GM12864 (cell line): ENCODE measurements at places on chromosomes 11 and 22.

GRCh38 chr11:126046570-126047195 lies 16.0 kb downstream of the CDON start:
- DNase-seq = no peak

GRCh38 chr22:35376728-35377472 lies 4.0 kb upstream of the HMOX1 start:
- DNase-seq = peak; percentile 89

GRCh38 chr22:37502342-37503182 lies 16.4 kb upstream of the MFNG start:
- DNase-seq = no peak

- no peak for DNase-seq
These were observed 35.3 kb downstream of the CARD18 start for GRCh38 chr11:105104292-105104691.

- DNase-seq = no peak
These were observed 64.2 kb downstream of the THAP12 start for GRCh38 chr11:76316726-76317125.

GRCh38 chr22:40602231-40602630 lies 34.3 kb downstream of the MRTFA start:
- no peak for DNase-seq

DNA sequence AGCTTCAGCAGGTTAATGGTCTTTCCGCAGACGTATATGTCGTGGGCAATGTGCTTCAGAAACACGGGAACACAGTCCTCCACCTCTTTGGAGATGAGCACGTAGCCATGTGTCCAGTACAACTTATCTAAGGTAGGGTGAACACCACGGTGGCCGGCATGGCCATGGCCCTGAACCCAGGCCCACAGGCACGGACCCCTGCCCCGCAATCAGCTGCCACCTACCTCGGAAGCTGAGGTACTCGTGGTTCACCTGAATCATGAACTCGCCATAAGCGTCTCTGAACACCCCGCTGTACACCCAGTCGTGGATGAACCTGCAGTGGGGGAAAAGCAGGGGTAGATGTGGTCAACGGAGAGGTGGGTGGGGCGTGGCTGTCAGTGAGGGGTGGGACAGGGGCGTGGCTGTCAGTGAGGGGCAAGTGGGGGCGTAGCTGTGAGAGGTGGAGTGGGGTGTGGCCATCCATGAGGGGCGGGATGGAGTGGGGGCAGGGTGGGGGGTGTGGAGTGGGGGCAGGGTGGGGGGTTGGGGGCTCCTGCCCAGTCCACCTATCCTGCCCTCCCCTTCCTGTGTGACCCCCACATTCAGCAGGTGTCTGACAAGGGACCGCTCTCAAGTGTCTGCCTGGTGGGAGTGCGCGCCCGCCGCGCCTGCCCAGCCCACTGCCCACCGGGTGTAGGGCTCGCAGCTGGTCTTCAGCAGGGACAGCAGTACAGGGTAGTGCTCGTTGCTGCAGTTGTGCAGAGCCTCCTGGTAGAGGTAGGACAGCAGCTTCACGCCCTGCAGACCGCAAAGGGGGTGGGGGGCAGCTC lies 18.6 kb downstream of the TUBGCP6 start:
- DNase-seq = no peak

DNA sequence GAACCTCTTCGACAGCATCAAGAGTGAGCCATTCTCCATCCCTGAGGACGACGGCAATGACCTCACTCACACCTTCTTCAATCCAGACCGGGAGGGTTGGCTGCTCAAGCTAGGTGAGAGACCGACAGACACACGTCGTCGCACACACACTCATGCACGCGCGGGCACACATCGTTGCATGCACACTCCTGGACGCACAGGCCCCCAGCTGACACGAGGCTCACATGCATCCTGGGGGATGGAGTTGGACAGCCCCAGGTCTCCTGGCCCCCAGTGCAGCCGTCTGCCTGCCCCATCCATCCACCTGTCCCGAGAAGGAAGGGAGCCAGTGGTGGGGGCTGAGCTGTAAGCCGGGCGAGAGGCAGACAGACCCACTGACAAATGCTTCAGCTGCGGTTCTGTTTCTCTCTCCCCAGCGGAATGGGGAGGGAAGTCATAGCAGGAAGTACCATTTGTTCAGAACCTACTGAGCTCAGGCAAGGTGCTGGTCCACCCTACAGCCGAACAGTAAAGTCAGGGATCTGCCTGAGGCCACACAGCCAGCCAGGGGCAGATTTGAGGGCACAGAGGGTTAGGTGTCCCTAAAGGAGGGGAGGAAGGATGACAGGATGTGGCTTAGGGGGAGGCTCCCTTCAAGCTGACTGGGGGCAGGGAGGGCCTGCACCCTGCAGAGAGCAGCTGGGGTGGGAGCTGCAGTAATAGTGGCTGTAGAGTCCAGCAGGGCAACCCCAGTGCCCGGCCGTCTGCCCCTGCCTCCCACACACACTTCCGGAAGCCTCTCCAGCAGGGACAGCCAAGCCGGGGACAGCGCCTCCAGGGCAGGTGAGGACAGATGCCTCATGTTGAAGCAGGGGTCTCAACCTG lies 27.1 kb downstream of the CYTH4 start:
- no peak for DNase-seq

DNA sequence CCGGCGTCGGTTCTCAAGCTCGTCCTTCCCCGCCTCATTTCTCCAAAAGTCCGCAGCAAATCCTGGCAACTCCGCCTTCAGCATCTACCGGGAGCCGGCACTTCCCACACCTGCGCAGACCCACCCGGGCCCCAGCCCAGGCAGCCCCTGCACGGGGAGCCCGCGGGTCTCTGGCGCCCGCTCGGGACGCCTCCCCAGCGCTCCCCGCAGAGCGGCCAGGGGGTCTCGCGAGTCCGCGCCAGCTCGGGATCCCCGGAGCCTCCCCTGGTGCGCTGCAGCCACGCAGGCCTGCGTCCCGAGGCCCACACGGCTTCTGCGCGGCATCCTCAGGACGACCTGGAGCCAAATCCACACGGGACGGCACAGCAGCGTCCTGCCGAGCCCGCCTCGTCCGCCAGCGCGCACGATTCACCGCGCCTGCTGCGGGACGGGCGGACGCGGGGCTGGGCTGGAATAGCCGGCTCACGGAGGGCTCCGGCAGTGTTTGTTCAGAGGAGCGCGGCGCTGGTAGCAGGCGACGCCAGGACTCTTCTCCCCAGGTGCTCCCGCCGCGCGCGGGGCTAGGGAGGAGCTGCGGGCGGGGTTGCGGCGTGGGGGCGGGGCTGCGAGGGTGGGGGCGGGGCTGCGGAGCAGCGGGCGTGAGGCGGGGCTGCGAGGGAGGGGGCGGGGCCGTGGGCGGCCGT lies 816 bp upstream of the PHRF1 start:
- no peak for DNase-seq

- no peak for DNase-seq
These were observed 29.7 kb upstream of the VWA5A start for GRCh38 chr11:124085583-124085982.

GRCh38 chr11:26331911-26332571 lies at the start of gene ANO3:
Gene ANO3, plus strand, starts transcription at chr11:26332130. Its CDS starts 146 bp downstream, at chr11:26332276.
- no peak for DNase-seq

DNA sequence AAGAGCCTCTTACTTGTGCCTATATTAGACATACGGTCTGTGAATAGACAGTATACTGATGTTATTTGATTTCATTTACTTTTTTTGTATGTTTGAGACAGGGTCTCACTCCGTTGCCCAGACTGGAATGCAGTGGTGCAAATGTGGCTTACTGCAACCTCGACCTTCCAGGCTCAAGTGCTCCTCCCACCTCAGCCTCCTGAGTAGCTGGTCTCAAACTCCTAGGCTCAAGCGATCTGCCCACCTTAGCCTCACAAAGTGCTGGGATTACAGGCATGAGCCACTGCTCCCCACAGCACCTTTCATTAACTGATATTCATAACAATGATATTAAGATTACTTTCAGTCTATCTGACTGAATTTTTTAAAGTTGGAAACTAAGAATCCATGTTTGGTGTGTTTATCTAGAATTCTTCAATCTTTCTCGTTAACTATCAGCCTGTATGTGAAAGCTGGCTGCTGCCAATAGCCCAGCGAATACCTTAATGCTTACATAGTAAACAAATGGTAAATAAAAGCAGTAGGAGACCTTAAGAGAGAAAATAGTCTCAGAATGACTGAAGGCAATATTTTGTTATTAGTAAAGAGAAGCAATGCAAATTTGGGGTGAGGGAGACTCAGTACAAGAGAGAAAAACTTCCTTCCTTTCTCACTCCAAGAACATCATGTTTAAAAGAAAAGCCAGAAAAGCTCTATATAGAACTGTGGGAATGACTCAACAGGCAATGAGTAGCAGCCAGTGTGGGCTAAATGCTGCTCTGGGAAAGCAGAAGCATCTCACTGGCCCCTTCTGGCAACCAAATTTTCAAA lies 101.9 kb downstream of the MRTFA start:
- no peak for DNase-seq

- DNase-seq = no peak
These were observed 335.4 kb upstream of the NCAM1 start for GRCh38 chr11:112625814-112626213.

- DNase-seq = no peak
These were observed 303.3 kb downstream of the BRD1 start for GRCh38 chr22:49524362-49524761.

DNA sequence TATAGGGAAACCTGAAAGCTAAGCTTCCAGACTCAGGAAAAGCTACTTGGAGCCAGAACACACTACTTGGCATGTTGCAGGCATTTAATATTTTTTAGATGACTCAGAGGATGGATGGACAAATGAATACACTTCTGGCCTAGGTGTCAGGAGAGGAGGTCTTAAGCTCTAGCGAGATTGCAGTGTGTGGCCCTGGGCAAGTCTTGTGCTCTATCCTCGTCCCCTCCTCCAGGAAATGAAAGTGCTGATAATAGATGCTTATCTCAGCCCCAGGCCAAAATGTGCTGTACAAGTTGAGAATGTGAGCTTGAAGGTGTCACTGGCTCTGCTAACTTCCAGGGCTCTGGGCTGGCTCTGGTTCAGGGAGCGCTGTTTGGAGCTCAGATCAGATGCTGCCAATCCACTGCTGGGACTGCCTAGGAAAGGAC lies 136.3 kb downstream of the PKNOX2 start:
- DNase-seq = no peak

DNA sequence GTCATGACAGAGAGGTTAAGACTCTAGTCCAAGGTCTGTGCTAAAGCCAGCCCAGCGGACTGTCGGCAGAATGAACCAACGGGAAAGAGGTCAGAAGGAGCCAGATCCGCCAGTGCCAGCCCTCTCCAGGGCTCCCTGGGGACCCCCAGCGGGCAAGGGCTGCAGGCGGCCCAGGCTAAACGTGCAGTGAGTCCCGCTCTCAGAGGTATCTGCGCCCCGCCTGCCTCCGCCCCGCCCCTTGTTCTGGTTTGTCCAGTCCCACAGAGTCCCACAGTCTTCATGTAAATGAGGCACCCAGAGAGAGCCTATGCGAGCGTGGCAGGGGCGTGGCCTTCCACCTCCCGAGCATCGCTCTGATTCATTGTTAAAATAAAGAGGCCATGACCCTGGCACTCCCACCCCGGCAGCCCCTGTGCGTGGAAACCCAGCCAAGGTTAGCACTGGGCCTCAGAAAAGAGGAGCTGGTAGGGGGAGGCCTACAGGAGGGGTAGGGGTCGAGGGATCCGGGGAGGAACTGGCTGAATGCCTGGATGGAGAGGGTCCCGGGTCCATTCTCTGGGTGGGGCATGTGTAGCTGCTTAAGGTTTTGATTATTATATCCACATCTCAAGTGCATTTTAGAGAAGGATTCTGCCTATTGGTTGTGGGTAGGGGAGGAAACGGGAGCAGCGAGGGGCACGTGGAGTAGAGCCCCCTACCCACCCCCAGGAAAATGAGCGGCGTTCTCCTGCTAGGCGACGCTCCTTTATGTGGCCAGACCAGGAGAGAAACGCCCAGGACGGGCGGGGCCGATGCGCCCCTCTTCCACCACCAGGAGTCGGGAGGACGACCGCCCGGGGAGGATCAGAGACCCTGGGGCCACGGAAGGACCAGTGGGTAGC lies at the start of gene TRIOBP:
TRIOBP (plus strand) TSS at position 392 of the 881 bp plus-strand sequence. CDS start 4,318 bp downstream, outside the sequence.
- no peak for DNase-seq

DNA sequence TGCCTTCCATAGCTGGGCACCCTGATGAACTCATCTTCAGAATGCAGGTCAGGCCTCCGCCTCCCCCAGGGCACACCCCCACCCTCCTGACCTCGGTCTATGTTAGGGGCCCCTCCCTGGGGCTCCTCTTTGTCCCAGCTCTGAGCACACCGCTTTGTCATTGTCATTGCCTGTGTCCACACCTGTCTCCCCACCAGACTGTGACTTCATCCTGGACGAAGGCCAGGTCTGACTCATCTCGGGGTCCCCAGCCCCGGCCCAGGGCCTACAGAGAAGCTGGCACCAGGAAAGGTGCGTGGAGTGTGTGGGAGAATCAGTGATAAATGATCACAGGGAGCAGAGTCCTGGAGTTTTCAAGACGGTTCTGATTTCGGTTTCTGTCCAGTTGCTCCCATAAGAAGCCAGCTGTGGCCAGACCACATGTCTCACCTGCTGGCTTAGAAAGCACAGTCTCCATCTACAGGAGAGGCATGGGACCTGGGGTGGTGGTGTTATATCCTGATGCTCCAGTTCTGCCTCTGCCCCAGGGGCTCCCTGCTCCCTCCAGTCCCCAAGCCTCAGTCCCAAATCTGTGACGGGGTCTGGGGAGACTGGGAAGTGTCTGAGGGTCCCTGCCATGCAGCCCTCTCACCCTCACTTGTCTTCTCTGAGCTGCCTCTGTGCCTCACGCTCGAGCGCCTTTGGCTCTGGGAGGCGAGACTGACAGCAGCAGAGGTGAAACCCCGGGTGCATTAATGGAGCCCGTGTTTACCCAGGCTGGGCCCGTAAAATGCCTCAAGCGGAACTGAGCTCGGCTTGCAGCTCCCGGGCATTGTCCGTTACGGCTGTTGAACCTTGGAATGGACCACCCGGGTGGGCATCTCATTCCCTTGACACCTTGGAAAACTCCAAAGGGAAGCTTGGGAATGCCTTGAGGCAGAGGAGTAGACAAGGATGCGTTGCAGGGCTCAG lies 85.5 kb upstream of the WNT11 start:
- DNase-seq = no peak

GRCh38 chr11:38089726-38090125 lies 1491.7 kb upstream of the RAG2 start:
- DNase-seq = no peak

DNA sequence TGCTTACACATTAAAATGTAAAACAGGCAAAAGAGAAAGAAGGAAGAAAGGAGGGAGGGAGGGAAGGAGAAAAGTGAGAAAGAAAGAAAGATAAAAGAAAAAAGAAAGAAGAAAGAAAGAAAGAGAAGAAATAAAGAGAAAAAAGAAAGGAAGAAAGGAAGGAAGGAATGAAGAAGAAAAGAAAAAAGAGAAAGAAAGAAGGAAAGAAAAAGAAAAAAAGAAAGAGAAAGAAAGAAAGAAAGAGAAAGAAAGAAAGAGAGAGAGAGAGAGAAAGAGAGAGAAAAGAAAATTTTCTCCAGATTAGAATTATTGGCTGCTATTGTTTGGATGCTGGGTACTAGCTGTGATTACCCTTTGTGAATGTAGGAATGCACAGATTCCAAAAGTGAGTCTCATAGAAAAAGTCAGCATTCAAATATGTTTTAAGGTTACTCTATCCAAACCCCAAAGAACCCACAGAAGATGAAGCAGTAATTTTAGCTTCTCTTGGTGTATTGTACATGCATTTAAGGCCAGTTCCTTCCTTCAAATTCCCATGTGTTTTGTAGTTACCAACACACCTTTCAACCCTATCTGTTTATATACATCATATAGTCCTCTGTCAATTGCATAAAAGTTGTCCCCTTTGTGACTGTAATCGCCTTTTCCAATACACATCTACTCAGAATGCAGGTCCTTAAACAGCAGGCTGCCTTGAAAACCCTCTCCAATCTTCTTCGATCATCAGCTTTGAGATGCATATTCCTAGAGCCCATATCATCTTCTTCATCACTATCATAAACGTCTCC lies 789 bp upstream of the FAM111A start:
- DNase-seq = no peak

- DNase-seq = no peak
These were observed at the start of gene IGLL1 for GRCh38 chr22:23579870-23580575. Gene IGLL1, minus strand, starts transcription at chr22:23580290. Its CDS starts 100 bp downstream, at chr22:23580190.

GRCh38 chr22:43883012-43883661 lies 8.7 kb downstream of the PNPLA5 start:
- DNase-seq = peak; percentile 35
